ENCODE measurements at places on chromosomes 4 and X.

DNA sequence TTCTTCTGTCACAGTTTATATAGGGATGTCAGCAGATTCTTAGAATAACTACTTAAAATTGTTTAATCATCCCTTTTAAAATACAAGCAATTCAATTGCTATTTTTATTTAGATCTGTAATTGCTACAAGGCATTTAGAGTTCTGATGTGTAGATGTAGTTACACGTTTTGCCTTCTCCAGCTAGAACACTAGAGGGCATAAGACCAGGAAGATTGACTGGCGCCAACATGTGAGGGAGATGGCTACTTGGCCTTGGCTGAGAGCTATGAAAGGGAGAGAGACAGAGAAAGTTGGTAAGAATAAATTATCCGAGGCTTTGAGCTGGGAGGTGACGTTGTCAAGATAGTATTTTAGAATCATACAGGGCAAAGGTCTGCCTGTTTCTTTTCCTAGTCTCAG lies 563.7 kb upstream of the PRKX start:
- no peak for DNase-seq

GRCh38 chrX:152725409-152725808 lies 8.1 kb downstream of the CSAG1 start:
- DNase-seq, result no peak

DNA sequence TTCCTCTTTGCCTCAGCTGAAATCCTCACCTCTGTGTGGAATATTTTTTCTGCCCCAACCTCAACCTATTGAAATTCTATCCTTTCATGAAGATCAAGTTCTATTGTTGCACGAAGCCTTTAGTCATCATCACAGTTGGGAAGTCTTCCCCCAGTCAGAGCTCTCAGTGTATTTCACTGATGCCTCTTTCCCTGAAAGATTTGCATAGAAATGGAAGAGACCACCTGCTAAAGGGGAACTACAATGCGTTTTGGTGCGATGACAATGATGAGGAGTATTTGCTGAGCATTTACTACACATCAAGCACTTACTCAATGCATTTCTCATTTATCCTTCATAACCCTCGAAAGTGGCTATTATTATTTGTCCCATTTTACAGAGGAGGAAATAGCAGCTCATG lies 151.2 kb upstream of the KLF3 start:
- DNase-seq, result no peak

GRCh38 chrX:151402719-151403390 lies 5.8 kb downstream of the VMA21 start:
- no peak for DNase-seq

- DNase-seq, result peak; percentile 91
These were observed 208.3 kb upstream of the JADE1 start for GRCh38 chr4:128600996-128601871.

GRCh38 chr4:18850867-18851266 lies 829.3 kb upstream of the LCORL start:
- DNase-seq, result no peak

DNA sequence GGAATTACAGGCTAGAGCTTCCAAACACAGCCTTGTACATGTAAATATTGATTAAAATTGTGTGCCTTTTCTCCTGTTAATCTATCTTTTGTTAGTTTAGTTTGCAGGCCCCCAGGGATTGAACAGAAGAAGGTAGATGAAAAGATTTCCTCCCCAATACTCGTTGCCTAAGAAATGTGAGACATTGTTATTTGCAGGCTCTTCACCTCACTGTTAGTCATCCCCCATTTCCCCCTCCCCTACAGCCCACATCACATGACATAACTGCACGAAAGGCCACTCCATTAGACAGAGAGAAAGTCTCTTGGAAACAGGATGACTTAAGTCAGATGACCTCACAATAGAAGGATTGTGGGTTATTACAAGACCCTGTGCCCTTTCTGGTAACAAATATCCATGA lies 13.3 kb upstream of the MID1 start:
- peak; percentile 88 for DNase-seq
